ENCODE measurements at places on chromosomes 7 and 10.
A peak's percentile ranks its signal among the peaks of the same experiment; 100 is the strongest.

- no peak for DNase-seq
Observed at GRCh38 chr7:90903841-90904240, 307.7 kb downstream of the CDK14 start.

DNA sequence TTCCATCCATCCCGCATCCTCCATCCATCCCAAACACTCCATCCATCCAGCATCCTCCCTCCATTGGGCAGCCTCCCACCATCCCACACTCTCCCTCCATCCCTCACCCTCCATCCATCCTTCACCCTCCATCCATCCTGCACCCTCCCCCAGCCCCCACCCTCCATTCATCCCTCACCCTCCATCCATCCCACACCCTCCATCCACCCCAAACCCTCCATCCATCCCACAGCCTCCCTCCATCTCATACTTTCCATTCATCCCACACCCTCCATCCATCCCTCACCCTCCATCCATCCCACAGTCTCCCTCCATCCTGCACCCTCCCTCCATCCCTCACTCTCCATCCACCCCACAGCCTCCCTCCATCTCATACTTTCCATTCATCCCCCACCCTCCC lies 60.4 kb downstream of the FOXI2 start:
- DNase-seq: no peak

- DNase-seq: no peak
Observed at GRCh38 chr10:116627386-116627933, 6.7 kb downstream of the PNLIPRP2 start.

DNA sequence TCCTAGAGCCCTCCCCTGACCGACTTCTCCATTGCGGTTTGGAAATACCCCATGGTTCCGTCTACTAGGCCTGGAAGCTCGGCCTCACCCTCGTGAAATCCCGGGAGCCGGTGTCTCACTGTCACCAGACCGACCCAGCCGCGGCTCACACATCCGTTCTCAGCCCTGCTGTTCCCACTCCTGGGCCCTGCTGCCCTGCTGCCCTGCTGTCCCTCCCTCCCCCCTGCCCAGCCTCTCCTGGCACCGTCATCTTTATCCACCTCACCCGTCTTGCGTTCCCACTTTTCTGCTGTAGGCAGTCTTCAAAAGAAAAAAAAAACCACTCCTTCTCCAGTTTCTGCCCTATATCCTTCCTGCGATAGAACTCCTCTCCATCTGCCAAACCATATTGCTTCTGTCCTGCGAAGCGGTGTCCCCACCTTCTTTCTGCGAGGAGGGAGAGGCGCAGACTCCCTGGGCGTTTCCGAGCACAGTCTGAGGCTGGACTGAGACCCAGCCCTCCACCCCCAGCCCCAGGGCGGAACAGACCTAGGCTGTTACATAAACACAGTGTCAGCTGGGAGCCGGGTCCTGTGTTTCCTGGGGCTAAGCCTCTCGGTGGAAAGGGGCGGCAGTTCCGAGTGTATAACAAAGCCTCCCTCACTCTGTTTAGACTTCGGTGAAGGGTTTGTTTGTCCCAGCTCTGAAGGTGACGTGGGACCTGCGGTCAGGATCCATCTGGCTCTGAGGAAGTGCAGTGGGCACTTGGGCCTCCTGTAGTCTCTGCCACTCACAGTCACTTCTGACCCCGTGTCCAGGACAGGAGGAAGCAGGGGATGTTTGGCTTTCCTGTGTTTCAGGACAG lies 2.8 kb downstream of the AGAP3 start:
- no peak for DNase-seq

DNA sequence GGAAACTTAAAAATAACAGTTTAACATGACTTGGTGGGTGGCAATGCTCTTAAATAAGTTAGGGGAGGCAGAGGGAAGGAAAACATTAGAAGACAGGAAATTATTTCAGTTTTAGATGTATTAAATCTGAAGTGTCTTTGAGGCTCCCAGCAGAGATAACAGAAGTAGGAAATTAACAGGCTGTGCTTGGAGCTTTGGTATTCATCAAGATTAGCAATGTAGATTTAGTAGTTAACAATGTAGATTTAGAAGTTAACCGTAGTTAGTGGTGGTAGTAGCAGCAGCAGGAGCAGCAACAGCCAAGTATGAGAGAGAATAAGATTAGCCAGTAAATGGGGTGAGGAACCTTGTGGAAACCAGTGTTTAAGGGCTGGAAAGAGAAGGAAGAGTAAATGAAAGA lies 48.7 kb upstream of the UBN2 start:
- no peak for DNase-seq

DNA sequence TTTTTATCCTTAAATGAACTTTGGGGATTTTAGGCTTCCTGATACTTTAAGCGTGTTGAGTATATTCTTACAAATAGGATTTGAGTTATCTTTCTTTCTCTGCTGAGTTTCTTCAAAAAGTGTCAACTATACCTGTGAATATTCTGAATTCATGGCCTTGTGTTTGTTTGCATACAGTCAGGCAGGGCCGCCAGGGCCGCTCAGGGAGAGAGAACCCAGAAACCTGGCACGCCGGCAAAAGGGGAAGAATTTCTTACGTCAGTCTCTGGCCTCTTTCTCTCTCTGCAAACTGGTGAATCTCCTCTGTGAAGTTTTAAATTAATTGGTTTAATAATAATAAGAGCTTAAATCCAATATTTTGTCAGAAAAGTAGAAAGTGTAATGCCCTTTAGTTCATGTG lies 29.3 kb upstream of the BNIP3 start:
- no peak for DNase-seq

DNA sequence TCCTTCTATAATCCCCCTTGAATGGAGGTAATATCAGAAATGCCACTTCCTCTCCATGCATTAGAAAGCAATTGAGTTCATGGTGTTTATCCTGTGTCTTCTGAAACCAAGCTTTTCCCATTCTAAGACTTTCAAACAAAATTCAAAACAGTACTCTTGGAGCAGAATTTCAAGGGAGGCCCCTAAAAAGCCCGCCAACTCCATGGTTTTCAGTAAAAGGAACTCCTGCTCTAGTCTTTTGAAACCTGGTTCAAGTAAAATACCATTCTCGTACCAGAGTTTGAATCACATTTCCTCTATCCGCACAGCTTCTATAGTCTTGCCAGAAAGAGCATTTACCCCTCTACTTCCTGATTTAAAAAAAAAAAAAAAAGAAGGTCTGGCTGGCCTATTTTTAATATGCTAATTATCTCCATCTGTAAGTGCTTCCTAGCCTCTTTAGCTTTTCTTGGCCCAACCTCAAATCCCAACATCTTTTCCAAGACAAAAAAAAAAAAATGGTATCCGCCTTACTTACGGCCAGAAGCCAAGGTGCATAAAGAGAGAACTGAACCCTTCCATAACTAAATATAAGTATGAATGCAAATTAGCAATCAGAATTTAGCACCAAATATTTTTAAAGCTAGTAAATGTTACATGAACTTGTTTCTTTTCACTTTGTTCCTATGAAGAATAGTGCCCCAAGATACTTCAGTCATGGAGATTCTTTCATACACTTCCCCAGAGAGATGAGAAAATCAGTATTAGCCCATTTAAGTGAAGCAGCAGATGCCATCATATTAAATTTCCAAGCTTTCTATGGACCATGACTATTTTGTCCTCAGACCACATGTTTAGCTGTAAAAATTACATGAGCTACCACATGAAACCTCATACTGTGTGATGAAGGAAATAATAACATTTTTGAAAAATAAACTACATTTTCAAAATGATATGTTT lies 199.9 kb upstream of the FAM3C start:
- no peak for DNase-seq

DNA sequence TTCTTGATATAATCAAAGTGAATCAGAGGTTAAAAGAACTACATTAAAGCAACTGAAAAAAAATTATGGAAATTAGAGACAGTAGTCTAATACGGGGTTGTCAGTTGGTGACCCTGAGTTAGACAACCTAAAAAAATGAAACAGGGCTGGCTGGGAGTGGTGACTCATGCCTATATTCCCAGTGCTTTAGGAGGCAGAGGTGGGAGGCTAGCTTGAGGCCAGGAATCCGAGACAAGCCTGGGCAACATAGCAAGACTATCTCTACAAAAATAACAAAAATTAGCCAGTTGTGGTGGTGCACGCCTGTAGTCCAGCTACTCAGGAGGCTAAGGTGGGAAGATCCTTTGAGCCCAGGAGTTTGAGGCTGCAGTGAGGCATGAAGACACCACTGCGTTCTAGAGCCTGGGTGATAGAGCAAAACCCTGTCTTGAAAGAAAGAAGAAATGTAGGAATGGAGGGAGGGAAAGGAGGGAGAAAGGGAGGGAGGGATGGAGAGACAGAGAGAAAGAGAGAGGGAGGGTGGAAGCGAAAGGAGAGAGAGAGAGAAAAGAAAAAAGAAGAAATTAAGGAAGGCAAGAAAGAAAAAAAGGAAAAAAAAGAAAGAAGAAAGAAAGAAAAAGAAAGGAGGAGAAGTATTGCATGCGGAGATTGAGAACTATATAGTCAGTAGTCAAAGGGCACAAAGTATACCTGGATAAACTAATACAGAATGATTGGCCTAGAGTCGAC lies 166.1 kb downstream of the TPST1 start:
- DNase-seq: no peak

DNA sequence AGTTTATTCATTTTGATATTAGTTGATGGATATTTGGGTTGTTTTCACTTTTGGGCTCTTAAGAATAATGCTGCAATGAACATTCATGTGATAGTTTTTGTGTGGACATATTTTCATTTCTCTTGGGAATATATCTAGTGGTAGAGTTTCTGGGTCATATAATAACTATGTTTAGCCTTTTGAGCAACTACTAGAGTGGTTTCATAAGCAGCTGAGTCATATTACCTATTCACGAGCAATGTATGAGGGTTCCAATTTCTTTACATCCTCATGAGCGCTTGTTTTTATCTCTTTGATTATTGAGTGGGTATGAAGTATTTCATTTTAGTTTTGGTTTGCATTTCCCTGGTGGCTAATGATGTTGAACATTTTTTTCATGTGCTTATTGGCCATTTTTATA lies 182.6 kb downstream of the PON1 start:
- DNase-seq: no peak

- DNase-seq: no peak
Observed at GRCh38 chr7:121016966-121017365, 28.5 kb downstream of the CPED1 start.

DNA sequence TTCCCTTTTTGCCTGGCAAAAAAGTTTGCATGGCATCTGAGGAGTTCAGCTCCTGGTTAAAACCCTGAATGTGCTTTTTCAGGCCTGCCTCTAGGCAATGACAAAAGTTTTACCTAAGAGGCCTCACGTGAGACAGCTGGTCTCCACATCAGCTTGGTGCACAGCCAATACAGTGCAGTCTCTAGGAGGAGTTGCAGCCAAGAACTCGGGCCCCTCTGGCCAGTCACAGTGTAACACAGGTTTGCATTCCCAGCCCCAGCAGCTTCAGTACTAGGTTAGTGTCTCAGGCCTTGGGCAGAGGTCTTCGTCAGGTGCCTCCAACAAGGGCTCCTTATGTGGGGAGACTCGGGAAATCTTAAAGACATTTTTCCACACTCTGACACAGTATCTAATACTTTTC lies 771.7 kb downstream of the SORCS1 start:
- no peak for DNase-seq

- no peak for DNase-seq
Observed at GRCh38 chr7:27203365-27203953, 3.6 kb upstream of the HOXA13 start.

DNA sequence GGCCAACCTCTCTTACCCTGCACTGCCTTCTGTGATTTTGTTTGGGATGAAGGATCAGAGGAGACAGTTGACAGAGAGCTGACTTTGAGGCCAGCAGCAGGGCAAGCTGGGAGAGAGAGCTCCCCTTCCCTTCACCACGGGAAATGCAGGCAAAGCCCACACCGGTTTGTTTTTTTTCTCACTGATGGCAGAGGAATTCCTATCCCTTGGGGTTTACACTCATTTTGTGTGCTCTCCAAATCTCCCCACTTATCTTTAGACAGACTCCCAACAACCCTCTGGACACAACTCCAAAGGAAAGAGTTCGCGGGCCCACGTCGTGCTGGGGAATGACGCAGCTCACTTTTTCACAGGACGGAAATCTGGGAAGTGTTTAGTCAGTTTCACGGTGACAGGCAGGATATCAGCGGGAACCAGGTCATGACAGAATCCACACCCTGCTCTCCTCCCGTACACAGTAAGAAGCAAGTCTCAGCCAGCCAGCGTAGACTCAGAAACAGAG lies 68.3 kb upstream of the FAM171A1 start:
- DNase-seq: no peak

GRCh38 chr7:22060863-22061262 lies 115.2 kb upstream of the CDCA7L start:
- DNase-seq: no peak

DNA sequence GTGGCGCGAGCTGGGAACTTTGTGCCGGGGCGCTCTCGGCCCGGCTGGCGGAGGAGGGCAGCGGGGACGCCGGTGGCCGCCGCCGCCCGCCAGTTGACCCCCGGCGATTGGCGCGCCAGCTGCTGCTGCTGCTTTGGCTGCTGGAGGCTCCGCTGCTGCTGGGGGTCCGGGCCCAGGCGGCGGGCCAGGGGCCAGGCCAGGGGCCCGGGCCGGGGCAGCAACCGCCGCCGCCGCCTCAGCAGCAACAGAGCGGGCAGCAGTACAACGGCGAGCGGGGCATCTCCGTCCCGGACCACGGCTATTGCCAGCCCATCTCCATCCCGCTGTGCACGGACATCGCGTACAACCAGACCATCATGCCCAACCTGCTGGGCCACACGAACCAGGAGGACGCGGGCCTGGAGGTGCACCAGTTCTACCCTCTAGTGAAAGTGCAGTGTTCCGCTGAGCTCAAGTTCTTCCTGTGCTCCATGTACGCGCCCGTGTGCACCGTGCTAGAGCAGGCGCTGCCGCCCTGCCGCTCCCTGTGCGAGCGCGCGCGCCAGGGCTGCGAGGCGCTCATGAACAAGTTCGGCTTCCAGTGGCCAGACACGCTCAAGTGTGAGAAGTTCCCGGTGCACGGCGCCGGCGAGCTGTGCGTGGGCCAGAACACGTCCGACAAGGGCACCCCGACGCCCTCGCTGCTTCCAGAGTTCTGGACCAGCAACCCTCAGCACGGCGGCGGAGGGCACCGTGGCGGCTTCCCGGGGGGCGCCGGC lies 870 bp downstream of the FZD1 start:
- DNase-seq: peak; percentile 38

- DNase-seq: no peak
Observed at GRCh38 chr10:97338041-97338440, 3.5 kb upstream of the FRAT2 start.

- DNase-seq: no peak
Observed at GRCh38 chr7:29319719-29320521, 125.3 kb downstream of the CHN2 start.
